AG20443 (cell line): ENCODE measurements at places on chromosomes 1 and 21.

DNA sequence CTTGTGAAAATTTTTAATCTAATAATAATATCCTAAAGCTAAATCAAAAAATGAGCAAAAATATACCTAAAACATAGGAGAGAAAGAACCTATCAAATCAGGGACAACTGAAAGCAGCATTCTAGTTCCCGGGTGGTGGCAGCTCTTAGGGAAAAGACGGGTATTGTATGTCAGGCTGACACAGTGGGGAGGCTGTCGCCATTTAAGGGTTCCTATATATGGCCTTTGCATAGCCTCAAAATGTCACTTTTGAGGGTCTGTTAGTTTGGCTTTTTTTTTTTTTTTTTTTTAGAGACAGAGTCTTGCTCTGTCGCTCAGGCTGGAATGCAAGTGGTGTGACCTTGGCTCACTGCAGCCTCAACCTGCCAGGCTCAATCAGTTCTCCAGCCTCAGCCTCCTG is 6.0 kb downstream of the CLSTN1 start:
- DNase-seq: no peak

DNA sequence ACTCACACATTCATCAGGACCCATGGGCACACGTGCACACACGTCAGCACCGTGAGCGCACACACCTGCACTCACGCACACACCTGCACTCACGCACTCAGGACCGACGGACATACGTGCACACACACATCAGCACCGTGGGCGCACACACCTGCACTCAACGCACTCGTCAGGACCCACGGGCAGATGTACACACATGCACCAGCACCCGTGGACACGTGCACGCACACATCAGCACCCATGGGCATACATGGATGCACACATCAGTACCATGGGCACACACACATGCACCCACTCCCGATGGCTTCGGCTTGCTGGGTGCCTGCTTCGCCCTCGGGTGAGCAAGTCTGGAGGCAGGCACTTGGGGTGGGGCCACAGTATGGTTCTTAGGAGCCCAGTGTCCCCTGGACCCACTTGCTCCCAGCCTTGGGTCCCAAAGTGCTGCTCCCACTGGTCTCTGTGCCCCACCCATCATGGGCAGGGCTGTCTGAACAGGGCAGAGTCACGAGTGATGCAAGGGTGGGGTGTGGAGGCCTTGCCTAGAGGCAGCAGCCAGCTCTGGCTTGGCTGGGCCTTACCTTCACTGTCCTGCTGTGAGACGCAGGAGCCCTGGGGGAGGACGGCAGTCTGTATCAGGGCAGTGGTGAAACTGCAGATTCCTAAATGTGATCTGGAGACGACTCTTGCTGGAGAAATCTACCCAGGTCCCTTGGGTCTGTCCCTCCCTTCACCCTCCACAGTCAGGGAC is 49.8 kb downstream of the SKI start:
- peak; percentile 52 for DNase-seq

DNA sequence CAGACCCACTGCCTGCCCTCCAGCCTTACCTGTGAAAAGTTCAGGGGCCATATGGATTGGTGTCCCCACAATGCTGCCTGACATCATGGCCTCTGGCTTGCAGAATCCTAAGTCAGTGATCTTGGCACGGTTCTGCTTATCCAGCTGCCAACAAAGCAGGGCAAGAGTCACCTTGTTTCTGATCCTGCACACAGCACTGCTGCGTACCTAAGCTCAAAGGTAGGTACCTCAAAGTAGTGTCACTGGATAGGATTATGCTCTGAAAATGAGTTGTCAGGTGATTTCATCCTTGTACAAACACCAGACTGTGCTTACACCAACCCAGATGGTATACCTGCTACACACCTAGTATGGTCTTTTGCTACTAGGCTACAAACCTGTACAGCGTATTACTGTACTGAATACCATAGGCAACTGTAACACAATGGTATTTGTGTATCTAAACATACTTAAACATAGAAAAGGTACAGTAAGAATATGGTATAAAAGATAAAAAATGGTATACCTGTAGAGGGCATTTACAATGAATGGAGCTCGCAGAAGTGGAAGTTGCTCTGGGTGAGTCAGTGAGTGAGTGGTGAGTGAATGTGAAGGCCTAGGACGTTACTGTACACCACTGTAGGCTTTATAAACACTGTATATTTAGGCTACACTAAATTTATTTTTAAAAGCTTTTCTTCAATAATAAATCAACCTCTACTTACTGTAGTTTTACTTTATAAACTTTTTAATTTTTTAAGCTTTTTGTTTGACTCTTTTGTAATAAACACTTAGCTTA is 29.1 kb upstream of the RBBP5 start:
- no peak for DNase-seq

GRCh38 chr1:61097722-61098121 is 15.4 kb downstream of the NFIA start:
- DNase-seq: no peak
